ENCODE measurements at places on chromosomes 5 and 9.

DNA sequence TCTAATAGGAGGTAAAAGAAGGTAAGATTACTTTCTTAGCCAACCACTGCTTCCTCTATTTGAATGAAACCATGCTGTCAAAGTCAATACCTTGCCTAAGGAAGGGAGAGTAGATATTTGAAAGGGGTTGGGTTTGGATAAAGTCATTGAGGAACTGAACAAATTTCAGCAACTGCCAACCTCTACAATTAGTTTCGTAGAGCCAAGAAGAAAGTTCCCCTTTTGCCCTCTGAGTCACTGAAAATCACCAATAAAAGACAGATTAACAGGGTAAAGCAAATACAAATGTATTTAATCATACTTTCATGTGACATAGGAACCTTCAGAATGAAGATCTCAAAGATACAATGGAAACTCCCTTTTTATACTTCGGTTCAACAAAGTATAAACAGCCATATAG, 615.7 kb downstream of the GABRG2 start:
- DNase-seq, result no peak

DNA sequence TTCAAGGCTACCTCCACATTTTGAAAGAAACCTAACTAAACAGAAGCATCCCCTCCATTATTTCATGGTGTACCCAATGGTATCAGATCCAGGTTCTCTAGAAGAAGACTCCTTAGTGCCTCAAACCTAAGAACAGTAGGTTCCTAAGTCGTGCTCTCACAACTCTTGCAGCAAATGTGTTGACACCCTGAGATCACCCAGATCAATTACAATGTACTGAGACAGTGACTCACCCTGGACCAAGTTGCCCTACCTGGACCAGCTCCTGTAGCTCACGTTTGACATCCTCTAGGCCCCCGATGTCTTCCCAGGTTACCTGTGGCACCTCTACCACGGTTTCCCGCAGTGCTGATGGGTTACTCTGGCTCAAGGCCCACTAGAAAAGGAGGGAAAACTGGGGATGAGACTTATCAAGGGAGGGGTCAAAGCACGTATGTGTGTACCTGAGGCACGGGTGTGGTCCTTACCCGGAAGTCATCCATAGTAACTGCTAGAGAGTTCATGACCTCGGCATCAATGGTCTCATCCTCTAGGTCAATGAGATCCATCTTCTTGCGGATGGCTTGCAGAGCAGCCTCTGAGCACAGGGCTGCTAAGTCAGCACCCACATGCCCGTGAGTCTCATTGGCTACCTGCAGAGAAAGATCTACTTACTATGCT, 11.7 kb downstream of the VCP start:
- DNase-seq, result no peak

DNA sequence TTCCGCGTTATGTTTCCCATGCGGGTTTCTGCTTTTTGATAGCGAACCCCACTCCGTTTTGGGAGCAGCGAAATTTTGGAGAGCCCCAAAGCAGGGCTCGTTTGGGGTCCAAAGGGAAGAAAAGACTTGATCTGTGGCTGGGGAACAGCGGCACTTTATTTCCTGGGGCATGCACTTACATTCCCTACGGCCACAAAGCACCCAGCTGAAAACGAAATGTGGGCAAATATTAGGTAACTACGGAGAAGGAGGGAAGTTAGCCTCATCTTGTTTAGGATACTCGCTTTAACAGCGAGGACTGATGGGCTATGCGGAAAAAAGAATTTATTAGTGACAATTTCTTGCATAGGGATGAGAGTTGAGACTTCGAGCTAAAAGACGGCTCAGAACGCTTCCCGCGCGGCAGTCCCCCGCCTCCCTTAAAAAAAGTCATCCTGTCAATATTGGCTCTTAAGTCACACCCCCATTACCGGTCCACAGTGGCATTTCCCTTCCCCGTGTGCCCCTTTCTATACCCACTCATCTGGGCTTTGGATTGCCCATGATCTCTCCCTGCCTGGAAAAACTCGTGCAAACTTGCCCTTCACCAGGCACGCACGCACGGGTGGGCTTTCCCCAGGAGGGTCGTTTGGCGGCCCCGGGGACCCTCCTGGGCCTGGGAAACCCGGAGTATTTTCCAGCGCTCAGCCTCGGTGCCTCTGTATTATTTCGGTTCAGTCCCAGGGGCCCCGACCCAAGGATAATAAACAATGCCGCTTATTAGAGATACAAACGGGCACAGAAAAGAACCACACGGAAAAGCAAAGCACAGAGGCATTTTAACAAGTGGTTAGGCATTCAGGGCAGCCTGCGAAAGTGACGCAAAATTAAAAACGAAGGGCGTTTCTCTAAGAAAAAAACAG, 35.8 kb upstream of the NFIB start:
- DNase-seq, result no peak

- DNase-seq, result no peak
Measured at GRCh38 chr9:118478752-118479151, 774.5 kb downstream of the TLR4 start.

GRCh38 chr5:110195288-110195687, 505.6 kb downstream of the MAN2A1 start:
- no peak for DNase-seq

- no peak for DNase-seq
Measured at GRCh38 chr5:175163586-175164275, 280.3 kb downstream of the DRD1 start.

DNA sequence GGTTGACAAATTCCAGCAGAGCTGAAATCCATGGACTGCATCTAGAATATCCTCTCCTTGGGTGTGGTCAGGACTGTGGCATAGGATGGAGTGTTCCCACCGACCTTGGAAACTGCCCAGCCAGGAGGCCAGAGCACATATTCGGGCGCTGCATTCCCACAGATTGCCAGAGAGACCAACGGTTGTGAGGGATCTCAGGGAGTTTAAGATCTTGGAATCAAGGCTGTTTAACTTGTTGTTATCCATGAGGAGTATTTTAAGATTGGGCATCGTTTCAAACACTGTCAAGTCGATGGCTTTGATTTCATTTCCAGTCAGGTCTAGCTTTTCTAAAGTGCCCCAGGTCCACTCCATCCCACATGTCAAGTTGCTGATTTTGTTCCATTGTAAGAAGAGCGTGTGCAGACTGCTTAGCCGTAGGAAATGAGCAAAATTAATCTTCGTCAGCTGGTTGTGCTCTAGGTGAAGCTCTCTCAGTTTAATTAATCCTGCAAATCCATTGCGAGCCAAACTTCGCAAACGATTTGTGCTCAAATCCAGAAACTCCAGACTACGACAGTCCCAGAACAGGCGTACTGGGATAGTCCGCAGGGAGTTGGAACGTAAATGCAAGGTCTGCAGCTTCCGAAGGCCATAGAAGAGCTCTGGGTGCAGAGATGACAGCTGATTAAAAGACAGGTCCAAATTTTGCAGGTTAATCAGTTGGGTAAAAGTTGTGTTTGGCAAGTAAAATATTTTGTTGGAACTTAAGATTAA, 1.5 kb downstream of the LRRTM2 start:
- no peak for DNase-seq

DNA sequence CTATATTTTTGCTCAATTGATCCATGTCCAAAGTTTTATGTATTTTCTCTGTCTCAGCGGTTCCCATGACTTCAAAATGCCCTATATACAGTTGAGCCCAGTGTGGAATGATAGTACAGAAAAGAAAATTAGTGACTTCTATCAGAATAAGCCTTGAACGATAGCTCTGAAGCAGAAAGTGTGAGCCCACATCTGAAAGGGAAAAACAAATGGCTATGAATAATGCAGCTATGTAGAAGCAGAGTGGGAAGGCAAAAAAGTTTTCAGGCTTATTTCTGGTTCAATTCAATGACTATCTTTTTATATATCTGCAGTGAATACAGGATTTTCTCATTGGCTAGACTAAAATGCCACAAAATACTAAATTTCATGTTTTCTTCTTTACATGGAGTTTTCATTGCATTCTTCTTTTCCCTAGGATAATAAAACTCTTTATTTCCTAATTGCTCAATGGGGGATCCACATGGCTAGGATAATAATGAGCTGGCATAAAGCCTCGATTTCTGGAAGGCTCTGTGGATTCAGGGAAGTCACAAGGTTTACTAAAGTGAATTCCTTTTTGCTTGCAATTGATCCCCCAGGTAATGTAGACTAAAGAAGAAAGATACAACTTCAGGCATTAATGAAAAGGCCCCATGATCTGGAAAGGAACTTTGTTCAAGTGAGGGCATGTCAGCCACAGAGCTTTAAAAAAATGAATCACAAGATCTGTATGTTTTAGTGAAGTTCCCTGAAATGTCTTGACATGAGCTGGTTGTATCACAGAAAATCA, 377.0 kb upstream of the RIOK2 start:
- DNase-seq, result no peak

GRCh38 chr5:131104169-131104808, 60.8 kb downstream of the HINT1 start:
- no peak for DNase-seq

DNA sequence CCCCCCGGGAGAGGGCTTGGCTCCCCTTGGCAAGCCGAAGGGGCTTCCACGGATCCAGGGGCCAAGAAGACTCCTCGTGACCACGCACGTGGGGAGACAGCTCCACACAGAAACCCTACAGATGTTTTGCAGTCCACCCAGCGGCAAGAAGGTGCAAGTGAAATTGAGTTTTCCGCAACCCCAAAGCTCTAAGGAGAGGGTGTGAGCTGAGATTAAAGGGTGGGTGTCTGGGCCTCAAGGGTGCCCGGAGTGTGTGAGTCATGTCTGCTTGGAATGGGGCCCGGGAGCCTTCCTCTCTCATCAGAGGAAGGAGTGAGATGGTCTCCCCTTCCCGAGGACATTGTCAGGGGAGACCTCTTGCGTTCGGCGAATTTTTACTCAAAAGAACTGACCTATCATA, 79.1 kb downstream of the OLFM1 start:
- DNase-seq, result no peak

GRCh38 chr5:61811052-61811451, 479.0 kb downstream of the ZSWIM6 start:
- DNase-seq, result no peak

DNA sequence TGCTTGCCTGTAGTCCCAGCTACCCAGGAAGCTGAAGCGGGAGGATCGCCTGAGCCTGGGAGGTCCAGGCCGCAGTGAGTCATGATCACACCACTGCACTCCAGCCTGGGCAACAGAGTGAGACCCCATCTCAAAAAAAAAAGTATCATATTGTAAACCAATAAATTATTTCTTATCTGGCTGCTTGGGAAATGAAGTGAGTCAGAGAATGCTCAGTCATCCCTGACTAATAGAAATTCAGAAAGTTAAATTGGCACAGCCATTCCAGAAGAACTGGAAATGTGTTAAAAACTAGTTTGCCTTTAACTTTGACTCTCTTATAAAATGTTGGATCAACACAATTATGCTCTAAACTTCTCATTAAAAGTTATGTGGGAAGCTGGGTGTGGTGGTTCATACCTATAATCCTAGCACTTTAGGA, 9.8 kb upstream of the GNE start:
- no peak for DNase-seq

DNA sequence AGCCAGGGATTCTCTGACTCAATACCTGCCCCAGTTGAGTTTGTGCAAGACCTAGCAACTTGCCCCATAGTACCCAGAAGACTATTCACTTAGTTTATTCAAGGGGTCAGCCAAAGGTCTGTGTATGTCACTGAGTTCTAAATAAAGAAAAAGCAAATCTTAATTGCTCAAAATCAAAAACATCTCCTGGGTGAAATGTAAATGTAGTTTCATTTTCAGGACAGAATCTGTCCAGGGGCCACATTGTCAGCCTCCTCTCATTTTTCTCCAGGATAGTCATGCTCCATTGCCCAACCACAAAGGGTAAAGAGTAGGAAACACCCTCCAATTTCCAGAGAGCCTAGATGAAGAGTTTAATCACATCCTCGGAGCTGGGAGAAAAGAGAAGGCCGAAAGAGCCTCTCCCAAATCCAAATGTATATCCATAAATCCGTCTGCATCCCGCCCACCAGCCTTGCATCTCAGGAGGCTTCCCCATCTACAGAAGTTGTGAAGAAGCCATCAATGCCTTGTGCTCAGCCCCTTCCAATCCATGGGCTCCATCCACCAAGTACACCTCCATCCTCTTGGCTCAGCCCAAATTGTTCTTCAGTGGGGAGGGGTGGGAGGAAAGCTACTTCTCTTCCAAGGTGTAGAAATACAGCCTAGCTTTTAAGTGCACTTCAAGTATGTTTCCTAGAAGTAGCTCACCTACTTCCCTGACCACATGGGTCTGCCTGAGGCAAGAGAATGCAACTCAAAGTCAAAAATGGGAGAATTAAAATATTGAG, 26.9 kb downstream of the ADAM19 start:
- DNase-seq, result no peak

DNA sequence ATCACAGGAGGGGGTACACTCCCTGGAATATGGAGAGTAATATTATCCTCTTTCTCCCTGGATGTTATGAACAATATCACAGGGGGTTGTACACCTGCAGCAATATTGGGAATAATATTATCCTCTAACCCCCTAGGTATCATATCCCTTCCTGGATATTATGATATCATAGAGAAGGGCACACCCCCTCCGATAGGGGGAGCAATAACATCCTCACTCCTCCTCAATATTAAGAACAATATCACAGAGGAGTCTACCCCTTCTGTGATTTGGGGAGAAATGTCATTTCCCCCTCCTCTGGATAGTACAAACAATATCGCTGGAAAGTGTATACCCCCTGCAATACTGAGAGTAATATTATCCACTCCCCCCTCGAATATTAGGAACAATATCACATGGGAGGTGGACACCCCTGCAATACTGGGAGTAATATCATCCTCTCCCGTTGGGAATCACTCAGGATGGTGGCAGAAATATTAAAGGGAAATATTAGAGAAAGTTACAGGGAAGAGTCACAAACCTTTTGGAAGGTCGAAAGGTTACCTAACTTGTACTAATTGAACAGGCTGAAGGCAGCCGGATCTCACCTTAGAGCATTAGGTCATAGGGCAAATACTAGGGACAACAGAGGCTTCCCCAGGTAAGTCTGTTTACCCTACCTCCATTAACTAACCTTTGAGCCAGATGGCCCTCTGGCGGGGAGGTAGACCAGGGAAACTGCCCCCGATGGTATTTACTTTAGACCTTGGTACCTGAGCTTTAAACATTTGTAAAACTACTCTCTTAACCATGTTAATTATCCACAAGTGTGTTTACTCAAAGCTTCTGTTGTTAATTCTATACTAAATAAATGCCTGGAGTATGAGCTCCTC, 57.5 kb upstream of the FREM1 start:
- no peak for DNase-seq

DNA sequence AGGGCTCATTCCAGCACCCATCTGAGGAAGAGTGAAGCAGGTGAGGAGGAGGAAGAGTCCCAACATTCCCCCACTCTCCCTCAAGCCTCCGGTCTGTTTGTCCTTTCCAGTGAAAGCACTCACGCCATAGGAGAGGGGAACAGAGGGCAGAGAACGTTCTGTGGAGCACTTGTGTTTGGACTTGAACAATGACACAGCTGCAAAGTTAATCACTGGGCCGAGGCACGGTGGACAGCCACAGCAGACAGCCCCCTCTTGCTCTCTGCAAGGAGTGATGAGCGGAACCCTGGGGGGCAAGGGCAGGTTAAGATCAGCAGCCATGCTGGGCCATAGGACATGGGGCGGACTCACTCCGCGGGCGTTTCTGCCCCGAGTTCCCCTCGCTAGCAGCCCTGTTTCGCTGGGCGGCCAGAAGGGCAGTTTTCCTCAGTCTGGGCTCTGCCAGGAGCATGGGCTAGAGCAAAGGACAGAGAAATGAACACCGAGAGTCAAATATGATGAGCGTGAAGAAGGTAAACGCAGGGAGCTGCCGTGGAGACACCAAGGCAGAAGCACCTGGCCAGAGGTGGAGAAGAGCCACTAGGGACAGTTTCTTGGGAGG, 185.7 kb downstream of the GAPVD1 start:
- no peak for DNase-seq

- no peak for DNase-seq
Measured at GRCh38 chr9:136603901-136604814, 58.3 kb upstream of the NOTCH1 start.

GRCh38 chr9:122366074-122366660, 4.7 kb upstream of the PTGS1 start:
- DNase-seq, result no peak

Data from renal cortex interstitium (tissue), 15 donors.